Purkinje cell (primary cell): ENCODE measurements at places on chromosomes 1 and 21. TPM values are rescaled to one million over a fixed set of nuclear protein-coding genes. Genes with fewer than 3 reads are reported as not detected.

Gene CLIC6
- polyA plus RNA-seq: not detected in 2 replicates

Gene C1QTNF12
- polyA plus RNA-seq: not detected in 2 replicates

Gene NR5A2
- polyA plus RNA-seq: 0.23 and 0.39 TPM in 2 replicates

Gene MROH9
- 0.09 TPM in 1 of 2 replicates, not detected in the other for polyA plus RNA-seq

Gene FGR
- polyA plus RNA-seq: 1.0 TPM in 1 of 2 replicates, not detected in the other

Gene SPRR1B
- polyA plus RNA-seq: not detected in 2 replicates

Gene SPRR1A
- 1.3 TPM in 1 of 2 replicates, not detected in the other for polyA plus RNA-seq

Gene C1orf53
- polyA plus RNA-seq: 5.8 and 18.6 TPM in 2 replicates

Gene SH2D1B
- 2.2 TPM in 1 of 2 replicates, not detected in the other for polyA plus RNA-seq

Gene KRTAP7-1
- not detected in 2 replicates for polyA plus RNA-seq

Gene SMIM11
- polyA plus RNA-seq: 10.0 and 28.7 TPM in 2 replicates

Gene SLC25A24
- 1.8 and 2.0 TPM in 2 replicates for polyA plus RNA-seq

Gene VHLL
- polyA plus RNA-seq: not detected in 2 replicates

Gene TNN
- not detected in 2 replicates for polyA plus RNA-seq

Gene PGLYRP4
- not detected in 2 replicates for polyA plus RNA-seq

Gene PLA2G5
- polyA plus RNA-seq: 3.6 and 3.8 TPM in 2 replicates

Gene FCGR3A
- 0.73 and 1.3 TPM in 2 replicates for polyA plus RNA-seq

Gene ZNF695
- not detected in 2 replicates for polyA plus RNA-seq

Gene TMCC2
- polyA plus RNA-seq: 0.14 and 0.93 TPM in 2 replicates

Gene CYP4A11
- 0.27 TPM in 1 of 2 replicates, not detected in the other for polyA plus RNA-seq

Gene PINK1
- polyA plus RNA-seq: 57.3 and 86.9 TPM in 2 replicates

Gene HES4
- polyA plus RNA-seq: not detected in 2 replicates

Gene TLCD4
- 6.2 and 7.4 TPM in 2 replicates for polyA plus RNA-seq

Gene LYPLAL1
- 168 and 179 TPM in 2 replicates for polyA plus RNA-seq

Gene ALPL
- polyA plus RNA-seq: 0.16 TPM in 1 of 2 replicates, not detected in the other

Gene ACTL8
- not detected in 2 replicates for polyA plus RNA-seq

Gene TRIM58
- polyA plus RNA-seq: not detected in 2 replicates

Gene SLC44A3
- 10.3 and 10.9 TPM in 2 replicates for polyA plus RNA-seq

Gene WNT3A
- polyA plus RNA-seq: not detected in 2 replicates
